ENCODE measurements at places on chromosomes 5 and 9. TPM values are rescaled to one million over a fixed set of nuclear protein-coding genes. Genes with fewer than 3 reads are reported as not detected.

DNA sequence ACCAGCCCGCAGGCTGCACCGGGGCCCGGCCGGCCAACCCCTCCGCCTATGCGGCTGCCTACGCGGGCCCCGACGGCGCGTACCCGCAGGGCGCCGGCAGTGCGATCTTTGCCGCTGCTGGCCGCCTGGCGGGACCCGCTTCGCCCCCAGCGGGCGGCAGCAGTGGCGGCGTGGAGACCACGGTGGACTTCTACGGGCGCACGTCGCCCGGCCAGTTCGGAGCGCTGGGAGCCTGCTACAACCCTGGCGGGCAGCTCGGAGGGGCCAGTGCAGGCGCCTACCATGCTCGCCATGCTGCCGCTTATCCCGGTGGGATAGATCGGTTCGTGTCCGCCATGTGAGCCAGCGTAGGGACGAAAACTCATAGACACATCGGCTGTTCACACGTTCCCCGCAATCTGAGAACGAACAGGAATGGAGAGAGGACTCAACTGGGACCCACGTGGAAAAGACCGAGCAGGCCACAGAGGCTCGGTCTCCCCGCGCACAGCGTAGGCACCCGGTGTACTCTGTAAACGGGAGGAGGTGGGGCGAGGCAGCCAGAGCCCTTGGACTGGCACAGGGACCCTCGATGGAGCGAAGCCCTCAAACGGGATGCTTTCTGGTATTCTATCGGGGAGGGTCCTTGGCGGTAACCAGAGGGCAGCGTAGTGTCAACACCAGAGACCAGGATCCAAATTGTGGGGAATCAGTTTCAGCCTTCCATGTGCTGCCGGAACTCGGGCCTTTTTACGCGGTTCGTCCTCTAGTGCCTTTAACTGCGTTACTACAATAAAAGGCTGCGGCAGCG lies 1.9 kb downstream of the FOXE1 start:
- no peak for DNase-seq

GRCh38 chr9:87622923-87623322 lies 103.0 kb upstream of the CTSL start:
- DNase-seq, result no peak

DNA sequence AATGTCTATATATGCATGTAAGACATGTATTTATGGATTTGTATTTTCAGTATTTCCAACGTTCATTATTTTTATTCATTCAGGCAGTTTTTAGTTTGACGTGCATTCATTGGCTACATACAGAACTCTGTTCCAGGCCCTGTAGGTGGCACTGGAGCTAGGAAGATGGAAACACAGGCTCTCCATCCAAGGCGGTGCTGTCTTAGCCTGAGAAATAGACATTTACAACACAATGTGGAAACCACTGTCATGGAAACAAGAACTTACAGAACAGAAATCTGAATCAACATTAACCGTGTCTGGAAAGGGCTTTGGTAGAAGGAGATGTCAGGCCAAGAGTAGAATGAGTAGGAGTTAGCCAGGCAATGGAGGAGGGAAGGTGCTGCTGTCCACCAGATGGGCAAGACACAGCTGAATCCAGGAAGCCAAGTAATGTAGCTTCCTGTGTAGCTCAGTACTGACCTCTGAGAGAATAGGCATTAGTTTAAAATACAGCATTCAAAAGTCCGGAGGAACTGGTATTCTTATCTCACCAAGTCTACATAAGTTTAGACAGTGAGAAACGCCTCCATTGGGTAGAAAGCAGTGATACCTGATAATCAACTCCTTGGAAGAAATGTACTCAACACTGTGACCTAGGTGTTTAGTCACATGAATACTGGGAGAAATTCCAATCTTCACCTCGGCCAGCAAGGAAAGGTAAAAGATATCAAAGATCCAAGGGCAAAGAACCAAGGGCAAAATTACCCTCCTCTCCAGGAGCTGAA lies 388.6 kb upstream of the CDH6 start:
- no peak for DNase-seq

- DNase-seq, result peak; percentile 8
Observed at GRCh38 chr5:127441799-127442484, 75.5 kb upstream of the PRRC1 start.

- no peak for DNase-seq
Observed at GRCh38 chr9:93959739-93960154, 4.6 kb upstream of the BARX1 start.

DNA sequence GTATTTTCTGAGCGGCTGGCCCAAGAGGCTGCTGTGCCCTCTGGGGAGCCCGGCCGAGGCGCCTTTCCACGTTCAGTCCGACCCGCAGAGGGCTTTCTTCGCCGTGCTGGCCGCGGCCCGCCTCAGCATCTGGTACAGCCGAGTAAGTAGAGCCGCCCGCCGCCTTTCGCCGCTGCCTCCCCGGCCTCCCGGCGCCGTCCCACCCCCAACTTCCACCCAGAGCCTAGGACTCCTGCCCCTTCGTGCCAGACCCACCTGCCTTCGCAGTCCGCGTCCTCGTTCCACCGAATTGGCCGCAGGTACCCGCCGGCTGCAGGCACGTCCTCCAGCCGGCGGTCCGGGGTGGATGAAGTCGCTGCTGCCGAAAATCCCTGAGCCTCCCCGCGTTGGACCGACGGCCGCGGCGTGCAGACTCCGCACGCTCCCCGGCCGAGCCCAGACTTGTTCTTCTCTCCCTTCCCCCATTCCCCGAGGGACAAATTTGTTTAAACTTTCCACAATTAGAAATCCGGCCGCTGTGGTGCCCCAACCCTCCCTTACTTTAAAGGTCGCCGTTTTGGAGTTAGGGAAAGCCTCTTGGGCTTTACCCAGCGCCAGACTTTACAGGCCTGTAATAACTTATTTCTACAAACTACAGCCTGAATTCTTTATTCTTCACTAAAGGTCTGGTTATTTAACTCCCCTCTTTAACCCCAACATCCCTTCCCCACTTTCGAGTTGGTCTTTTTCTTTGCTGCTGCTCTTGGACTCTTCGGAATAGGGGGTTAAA lies 589 bp downstream of the RIC1 start:
- DNase-seq, result peak; percentile 75

DNA sequence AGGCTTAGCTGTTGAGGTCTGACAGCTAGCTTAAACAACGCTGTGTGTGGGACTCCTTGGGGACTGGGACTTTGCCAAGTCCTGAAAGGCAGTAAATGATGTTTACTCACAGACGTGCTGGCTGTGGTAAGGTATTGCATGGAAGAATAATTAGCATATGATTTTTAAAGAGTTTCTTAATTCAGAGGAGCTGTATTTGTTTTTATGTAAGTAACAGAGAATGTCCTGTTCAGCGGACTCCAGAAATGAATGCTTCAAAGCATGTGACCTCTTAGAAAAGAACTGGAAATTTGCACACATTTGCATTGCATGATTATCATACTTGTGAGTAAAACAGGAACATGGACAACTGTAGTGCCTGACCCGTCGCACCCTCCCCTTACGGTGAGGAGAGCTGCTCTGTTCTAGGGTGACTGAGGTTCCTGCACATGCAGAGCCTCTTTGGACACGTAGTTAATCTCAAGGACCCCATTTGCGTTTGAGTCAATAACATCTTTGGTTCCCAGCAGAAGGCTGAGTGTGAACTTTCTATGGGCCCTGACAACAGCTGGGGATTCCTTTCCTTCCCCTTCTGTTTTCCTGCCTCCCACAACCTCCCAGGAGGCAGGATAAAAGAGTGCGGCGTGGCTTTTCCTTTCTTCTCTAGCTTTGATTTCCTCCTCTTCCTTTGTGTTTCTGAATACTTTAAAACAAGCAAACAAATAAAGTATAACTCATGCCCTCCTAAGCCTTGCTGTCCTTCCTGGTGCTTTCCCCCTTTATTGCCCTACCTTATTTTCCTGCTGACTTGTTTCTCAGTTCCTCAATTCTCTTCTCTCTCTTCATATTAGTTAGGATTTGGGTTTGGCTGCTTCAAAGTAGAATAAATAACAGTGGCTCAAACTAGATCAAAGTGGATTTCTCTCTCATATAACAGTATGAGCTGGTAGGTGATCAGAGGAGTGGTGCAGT lies 157.2 kb upstream of the CD180 start:
- no peak for DNase-seq

GRCh38 chr5:27479859-27480258 lies 441.5 kb upstream of the CDH9 start:
- DNase-seq, result no peak

GRCh38 chr5:133458435-133458834 lies 153.9 kb downstream of the FSTL4 start:
- DNase-seq, result no peak

GRCh38 chr9:128142596-128142995 lies 6.7 kb upstream of the LCN2 start:
- no peak for DNase-seq

- DNase-seq, result no peak
Observed at GRCh38 chr9:135588886-135589595, 27.5 kb downstream of the PAEP start.

- DNase-seq, result no peak
Observed at GRCh38 chr5:33276628-33276950, 164.2 kb upstream of the TARS1 start.

GRCh38 chr9:114098021-114098935 lies 814 bp downstream of the KIF12 start:
- DNase-seq, result no peak

GRCh38 chr5:138230261-138230660 lies 17.1 kb upstream of the CDC23 start:
- DNase-seq, result no peak

GRCh38 chr5:168851902-168852321 lies 272.7 kb upstream of the PANK3 start:
- DNase-seq, result no peak

DNA sequence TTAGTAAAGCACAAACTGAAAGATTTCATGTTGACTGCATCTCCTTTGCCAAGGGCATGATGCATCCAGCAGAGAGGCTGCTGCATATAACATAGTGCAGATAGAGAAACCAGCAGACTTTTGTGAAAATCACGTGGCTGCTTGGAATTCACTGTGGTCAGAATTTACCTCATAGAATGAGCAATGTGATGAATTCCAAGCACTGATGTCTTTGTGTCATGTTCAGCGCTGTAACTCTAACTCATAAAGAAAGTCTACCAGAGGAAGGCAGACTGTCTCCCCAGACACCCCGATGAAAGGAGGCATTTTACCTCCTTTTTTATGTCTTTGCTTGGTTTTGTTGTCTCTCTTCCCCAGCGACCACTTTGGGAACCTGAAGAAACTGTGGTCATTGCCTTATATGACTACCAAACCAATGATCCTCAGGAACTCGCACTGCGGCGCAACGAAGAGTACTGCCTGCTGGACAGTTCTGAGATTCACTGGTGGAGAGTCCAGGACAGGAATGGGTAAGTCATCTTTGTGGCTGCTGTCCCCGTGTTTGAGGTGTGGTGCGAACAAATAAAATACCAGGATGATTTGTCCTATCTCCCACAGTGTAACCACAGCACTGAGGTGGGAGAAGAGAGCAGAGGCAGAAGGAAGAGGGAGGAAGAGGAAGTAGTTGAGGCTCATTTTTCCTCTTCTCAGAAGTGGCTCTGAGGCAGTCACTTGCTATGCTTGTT lies 42.0 kb downstream of the ITK start:
- DNase-seq, result no peak

GRCh38 chr9:120904978-120905301 lies 21.7 kb downstream of the TRAF1 start:
- DNase-seq, result no peak

- no peak for DNase-seq
Observed at GRCh38 chr9:94280409-94280989, 21.4 kb downstream of the ZNF169 start.

The C5orf63 gene
- 0.11 TPM for total RNA-seq

The ZNF474 gene
- not detected for total RNA-seq

The CAPSL gene
- not detected for total RNA-seq

The ACTL7A gene
- total RNA-seq, result not detected

The CCDC183 gene
- 0.88 TPM for total RNA-seq

The GABRA1 gene
- not detected for total RNA-seq
